ENCODE measurements at places on chromosomes 7 and 10. TPM values are rescaled to one million over a fixed set of nuclear protein-coding genes. Genes with fewer than 3 reads are reported as not detected.

DNA sequence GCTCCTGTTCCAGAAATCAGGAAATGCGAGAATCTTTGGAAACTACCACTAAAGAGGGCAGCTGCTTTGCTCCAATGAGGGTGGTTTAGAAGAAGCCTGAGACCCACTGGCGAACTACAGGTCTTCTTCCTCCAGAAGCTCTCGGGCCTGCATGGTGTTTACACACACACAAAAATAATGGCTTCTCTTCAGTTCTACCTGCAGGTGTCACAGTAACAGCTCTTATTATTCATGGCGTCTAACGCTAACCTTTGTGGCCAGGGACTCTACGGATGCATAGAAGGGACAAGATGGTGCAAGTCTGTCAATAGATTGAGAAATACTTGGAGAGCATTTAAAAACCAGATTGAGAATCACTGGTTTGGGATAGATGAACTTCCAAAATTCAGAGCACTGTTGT lies 22.4 kb downstream of the GPR141 start:
- DNase-seq: no peak

DNA sequence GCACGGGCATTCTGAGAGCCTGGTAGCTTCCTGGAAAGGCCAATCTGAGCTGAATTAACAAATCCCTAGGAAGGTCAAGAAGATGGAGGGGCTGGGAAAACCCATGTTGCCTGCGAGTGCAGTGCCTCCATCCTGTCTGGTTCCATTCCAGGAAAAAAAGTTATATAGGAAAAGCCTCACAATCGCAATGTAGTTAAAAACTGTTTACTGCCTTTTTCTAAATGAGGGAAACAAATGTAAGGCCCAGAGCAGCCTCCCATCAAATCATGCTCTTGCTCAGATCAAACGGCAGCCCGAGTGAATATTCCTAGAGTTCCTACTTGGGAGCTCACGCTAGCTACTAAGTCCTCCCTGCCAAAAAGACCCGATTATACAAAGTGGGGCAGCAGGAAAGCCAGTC lies 179.9 kb downstream of the KCNMA1 start:
- DNase-seq: no peak

DNA sequence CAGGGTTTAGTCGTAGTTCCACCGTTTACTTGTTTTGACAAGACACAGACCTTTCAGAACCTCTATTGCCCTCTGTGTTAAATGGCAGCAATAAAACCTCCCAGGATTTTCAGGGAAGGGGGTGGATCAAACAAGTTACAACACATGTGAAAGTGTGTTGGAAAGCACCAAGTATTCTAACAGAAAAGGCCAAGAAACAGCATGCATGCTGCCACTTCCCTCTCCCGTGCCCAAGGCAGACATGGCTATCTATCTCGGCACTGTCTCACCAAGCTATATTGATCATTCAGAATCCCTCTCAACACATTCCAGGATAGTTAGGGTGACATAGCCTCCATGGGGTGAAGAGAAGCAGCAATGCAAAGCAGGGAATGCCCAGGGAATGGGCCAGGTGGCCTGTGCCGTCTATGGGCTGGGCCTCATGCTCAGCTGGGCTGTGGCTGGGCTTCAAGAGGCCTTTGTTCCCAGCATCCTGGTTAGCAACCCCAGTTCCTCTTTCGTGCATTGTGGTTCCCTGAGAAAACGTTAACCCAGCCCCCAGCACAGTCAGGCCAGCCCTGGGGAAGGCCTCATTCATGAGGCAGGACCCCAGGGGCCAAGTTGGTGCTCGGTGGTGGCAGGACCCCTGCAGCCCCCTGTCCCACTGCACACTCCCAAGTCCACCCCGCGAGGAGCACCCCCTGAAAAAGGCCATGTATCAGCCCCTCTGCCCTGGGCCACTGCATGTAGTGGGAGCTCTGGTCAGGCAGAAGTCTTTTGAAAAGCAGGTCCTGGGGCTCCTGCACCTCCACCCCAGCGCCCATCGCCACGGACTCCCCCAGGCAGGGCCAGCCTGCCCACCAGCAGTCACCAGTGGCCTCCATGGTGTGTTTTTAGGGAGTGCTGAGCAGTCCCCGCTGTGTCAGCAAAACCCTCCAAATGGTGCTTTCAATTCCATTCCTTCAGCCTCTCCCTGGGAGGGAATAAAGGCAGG lies 25.5 kb downstream of the VSIR start:
- peak; percentile 69 for DNase-seq

LRRN3 gene
- total RNA-seq: not detected

CDHR1 gene
- 1.8 TPM for total RNA-seq
